T-helper 17 cell (primary cell): ENCODE measurements at places on chromosomes 6 and 20.

GRCh38 chr20:24942679-24943078, 6.4 kb upstream of the CST7 start:
- H3K4me1 ChIP-seq, result no peaks in the 10 kb centered on the region
- H3K27me3 ChIP-seq, result no peaks in the 10 kb centered on the region
- DNase-seq, result no peak
- H3K36me3 ChIP-seq, result peaks cover 4% of the 10 kb centered on the region
- no peak overlapping the region for H3K4me3 ChIP-seq
- no peak overlapping the region for H3K27ac ChIP-seq

- H3K36me3 ChIP-seq, result peaks cover 5% of the 10 kb centered on the region
- peaks cover 12% of the 10 kb centered on the region for H3K4me1 ChIP-seq
- DNase-seq, result no peak
These were observed 142.3 kb downstream of the FARS2 start for GRCh38 chr6:5403609-5404008.

DNA sequence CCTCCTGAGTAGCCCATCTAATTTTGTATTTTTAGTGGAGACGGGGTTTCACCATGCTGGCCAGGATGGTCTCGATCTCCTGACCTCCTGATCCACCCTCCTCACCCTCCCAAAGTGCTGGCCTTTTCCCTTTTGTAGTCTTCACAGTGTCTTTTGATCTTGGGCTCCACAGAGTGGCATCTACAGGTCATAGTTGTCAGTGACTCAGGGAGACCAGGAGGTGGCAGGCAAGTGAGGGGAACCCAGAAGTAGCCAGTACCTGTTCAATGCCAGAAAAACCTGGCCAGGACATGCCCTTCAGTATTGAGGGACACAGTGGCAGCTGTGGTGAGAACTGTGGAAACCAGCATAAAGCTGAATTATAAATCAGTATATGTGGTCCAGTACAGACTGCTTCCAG, 19.6 kb downstream of the RPP21 start:
- H3K36me3 ChIP-seq, result peaks cover 9% of the 10 kb centered on the region
- no peaks in the 10 kb centered on the region for H3K4me1 ChIP-seq
- H3K27me3 ChIP-seq, result peaks cover 72% of the 10 kb centered on the region
- H3K4me3 ChIP-seq, result no peak overlapping the region

GRCh38 chr6:163750431-163751031, 336.0 kb downstream of the QKI start:
- no peak for DNase-seq
- no peak overlapping the region for H3K27ac ChIP-seq
- H3K4me1 ChIP-seq, result peaks cover 3% of the 10 kb centered on the region
- H3K27me3 ChIP-seq, result peaks cover 40% of the 10 kb centered on the region
- no peaks in the 10 kb centered on the region for H3K36me3 ChIP-seq
- no peak overlapping the region for H3K4me3 ChIP-seq

- no peaks in the 10 kb centered on the region for H3K36me3 ChIP-seq
- no peak for DNase-seq
- H3K27ac ChIP-seq, result no peak overlapping the region
- H3K4me3 ChIP-seq, result no peak overlapping the region
- H3K4me1 ChIP-seq, result peaks cover 4% of the 10 kb centered on the region
These were observed 6.9 kb upstream of the ZBTB12 start for GRCh38 chr6:31908791-31909190.

DNA sequence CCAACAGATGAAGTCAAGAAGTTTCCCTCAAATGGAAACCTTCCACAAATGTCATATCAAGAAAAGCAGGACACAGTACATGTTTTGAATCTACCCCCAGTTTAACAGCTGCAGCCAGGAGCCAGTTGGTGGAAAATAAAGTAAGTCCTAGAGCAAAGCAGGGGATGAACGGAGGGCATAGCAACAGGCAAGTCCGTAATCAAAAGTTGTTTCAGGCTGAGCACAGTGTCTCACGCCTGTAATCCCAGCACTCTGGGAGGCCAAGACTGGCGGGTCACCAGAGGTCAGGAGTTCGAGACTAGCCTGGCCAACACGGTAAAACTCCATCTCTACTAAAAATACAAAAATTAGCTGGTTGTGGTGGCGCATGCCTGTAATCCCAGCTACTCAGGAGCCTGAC, 2.4 kb upstream of the SALL4 start:
- no peak overlapping the region for H3K27ac ChIP-seq
- peaks cover 3% of the 10 kb centered on the region for H3K4me1 ChIP-seq
- DNase-seq, result no peak
- H3K36me3 ChIP-seq, result peaks cover 3% of the 10 kb centered on the region
- H3K4me3 ChIP-seq, result no peak overlapping the region

DNA sequence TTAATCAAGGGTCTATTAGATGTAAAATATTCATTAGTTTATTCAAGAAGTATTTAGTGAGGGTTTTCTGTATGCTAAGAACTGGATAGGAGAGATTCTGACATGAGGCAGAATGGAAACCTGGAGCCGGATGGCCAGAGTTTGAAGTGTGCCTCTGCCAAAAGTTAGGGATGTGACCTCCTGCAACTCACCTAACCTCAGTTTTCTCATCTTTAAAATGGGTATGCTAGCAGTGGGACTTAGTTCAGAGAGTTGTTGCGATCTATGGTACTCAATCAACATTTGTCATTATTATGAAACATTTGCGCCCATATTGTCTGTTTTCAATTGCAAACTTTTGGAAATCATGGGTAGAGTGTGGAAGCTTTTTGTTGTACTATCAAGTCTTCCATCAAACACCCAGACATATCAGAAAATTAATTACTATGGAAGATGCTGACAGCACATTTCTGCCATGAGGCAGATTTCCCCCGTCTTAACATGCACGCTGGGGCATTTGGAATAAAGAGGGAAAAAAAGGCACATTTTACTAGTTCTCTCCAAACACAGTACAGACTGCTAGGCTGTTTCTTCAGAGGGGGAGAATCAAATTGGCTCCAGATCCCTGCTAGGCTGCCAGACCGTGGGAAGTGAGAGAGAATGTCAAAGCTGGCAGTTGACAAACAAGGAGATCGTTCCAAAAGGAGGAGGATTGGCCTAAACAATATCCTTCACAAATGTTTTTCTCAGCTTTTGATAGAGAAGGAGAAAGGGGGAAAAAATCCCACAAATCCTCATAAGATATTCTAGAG, 205.3 kb upstream of the TSHZ2 start:
- no peak overlapping the region for H3K4me3 ChIP-seq
- DNase-seq, result no peak
- no peaks in the 10 kb centered on the region for H3K4me1 ChIP-seq
- H3K36me3 ChIP-seq, result no peaks in the 10 kb centered on the region
- H3K27me3 ChIP-seq, result no peaks in the 10 kb centered on the region
- H3K27ac ChIP-seq, result no peak overlapping the region

- peak overlapping the region; percentile 81 for H3K27ac ChIP-seq
- peaks cover 10% of the 10 kb centered on the region for H3K36me3 ChIP-seq
- H3K4me1 ChIP-seq, result peaks cover 14% of the 10 kb centered on the region
- H3K4me3 ChIP-seq, result no peak overlapping the region
- no peak for DNase-seq
These were observed 31.5 kb downstream of the PRPH2 start for GRCh38 chr6:42690872-42691271.

- peaks cover 2% of the 10 kb centered on the region for H3K4me1 ChIP-seq
- peak overlapping the region; percentile 81 for H3K4me3 ChIP-seq
- peak; percentile 57 for DNase-seq
- H3K36me3 ChIP-seq, result no peaks in the 10 kb centered on the region
- H3K27me3 ChIP-seq, result peaks cover 17% of the 10 kb centered on the region
These were observed 81.9 kb upstream of the E2F3 start for GRCh38 chr6:20319520-20320357.

GRCh38 chr6:39934131-39934757, at the start of gene MOCS1:
Gene MOCS1, minus strand, starts transcription at chr6:39934462. Its CDS starts 45 bp downstream, at chr6:39934417.
- no peak within 1 kb of the TSS for H3K27ac ChIP-seq
- H3K4me3 ChIP-seq, result peak within 1 kb of the TSS; percentile 71
- peaks cover 32% of the 10 kb centered on the region for H3K27me3 ChIP-seq
- no peak for DNase-seq
- H3K4me1 ChIP-seq, result no peaks in the 10 kb centered on the region

GRCh38 chr20:48606172-48606840, 221.5 kb downstream of the PREX1 start:
- DNase-seq, result no peak
- H3K27me3 ChIP-seq, result peaks cover 19% of the 10 kb centered on the region
- H3K36me3 ChIP-seq, result peaks cover 2% of the 10 kb centered on the region
- H3K4me3 ChIP-seq, result no peak overlapping the region
- peaks cover 20% of the 10 kb centered on the region for H3K4me1 ChIP-seq
- no peak overlapping the region for H3K27ac ChIP-seq

GRCh38 chr6:84669945-84670344, 94.5 kb downstream of the TBX18 start:
- H3K4me3 ChIP-seq, result no peak overlapping the region
- DNase-seq, result no peak
- H3K36me3 ChIP-seq, result no peaks in the 10 kb centered on the region
- no peaks in the 10 kb centered on the region for H3K4me1 ChIP-seq
- H3K27ac ChIP-seq, result no peak overlapping the region
- H3K27me3 ChIP-seq, result no peaks in the 10 kb centered on the region

GRCh38 chr6:148963738-148964137, 216.9 kb downstream of the UST start:
- no peak for DNase-seq
- peaks cover 8% of the 10 kb centered on the region for H3K4me1 ChIP-seq
- no peak overlapping the region for H3K4me3 ChIP-seq
- no peaks in the 10 kb centered on the region for H3K27me3 ChIP-seq

DNA sequence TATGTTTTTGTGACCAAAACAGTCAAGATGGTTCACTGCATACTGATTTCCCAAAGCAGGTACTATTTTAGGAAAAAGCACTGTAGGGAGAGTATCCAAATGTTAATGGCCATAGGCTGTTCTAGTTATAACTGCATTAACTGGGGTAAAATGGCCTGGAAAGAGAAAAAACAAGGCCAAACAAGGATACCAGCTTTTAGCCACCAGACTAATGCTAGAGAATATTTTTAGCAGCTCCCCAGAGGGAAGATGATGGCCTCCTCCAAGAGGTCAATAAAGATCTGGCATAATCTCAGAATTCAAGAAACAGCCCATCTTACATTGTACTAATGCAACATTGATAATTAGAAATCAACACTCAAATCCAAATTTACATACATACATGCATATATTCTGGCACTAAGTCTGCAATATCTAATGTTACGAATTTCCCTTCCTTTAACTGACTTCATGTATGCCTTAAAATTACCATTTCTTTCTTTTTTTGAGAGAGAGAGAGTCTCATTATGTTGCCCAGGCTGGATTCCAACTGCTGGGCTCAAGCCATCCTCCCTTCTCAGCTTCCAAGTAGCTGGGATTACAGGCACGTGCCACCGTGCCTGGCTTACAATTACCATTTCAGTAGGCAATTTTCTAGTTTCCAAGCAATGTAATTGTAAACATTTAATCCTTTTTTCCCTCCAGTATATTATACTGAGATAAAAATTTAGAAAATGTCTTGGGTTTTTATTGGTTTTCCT, 9.3 kb downstream of the COX7A2 start:
- peak overlapping the region; percentile 70 for H3K27ac ChIP-seq
- H3K4me3 ChIP-seq, result no peak overlapping the region
- peaks cover 5% of the 10 kb centered on the region for H3K36me3 ChIP-seq
- no peaks in the 10 kb centered on the region for H3K27me3 ChIP-seq
- H3K4me1 ChIP-seq, result peaks cover 3% of the 10 kb centered on the region
- DNase-seq, result no peak

DNA sequence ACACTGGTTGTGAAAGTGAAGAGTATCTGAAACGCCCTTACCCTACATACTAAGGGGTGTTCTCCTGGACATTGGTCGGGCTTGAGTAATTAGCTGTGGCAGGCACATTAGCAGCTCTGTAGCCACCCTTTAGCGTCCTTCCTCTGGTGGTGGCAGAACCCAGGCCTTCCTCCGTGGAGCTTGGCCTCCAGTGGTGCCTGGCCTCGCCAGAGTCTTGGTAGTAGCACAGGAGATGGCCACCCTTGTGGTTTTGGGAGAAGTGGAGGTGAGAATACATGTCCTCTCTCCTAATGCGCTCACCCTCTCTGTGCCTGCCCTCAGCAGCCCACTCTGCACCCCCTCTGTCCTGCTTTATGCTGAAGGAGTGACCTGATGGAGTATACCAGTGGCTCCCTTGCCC, 17.6 kb upstream of the UQCC2 start:
- no peak overlapping the region for H3K27ac ChIP-seq
- DNase-seq, result no peak
- H3K27me3 ChIP-seq, result peaks cover 37% of the 10 kb centered on the region

DNA sequence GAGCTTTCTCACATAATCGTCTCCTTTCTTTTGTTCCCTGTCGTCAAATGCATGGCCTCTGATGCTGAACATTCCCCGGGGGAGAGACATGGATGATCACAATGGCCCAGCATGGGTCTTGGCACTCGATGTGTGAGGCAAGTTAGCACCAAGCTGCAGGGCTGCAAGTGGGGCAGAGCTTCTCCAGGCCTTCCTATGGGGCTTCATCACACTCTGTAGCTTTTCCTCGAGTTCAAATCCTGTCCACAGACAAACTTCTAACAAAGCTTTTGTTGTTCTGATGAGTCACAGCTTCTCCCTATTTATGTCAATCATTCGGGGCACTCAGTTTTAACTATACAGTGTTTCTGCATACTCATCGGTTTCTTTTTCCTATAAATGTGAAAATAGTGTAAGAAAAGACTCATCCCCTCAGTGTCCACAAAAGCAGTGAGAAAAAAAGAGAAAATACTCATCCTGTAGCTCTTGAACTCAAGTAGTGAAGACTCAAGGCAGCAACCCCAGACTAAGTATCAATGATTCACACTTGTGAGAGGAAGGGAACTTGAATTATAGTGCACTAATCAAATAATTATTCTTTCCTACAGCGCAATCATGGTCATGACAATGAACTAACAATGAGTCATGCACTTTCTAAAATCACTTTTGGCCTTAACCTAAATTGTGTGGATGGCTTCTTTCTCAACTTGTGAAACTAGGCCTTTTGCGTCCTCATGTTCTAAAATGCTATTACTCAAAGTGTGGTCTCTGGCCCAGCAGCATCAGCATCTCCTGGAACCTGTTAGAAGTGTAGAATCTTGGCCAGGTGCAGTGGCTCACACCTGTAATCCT, 68.4 kb upstream of the NOX3 start:
- no peaks in the 10 kb centered on the region for H3K36me3 ChIP-seq
- no peak overlapping the region for H3K27ac ChIP-seq
- no peaks in the 10 kb centered on the region for H3K27me3 ChIP-seq
- DNase-seq, result no peak

GRCh38 chr6:21874372-21874771, 280.8 kb downstream of the SOX4 start:
- no peak overlapping the region for H3K4me3 ChIP-seq
- H3K4me1 ChIP-seq, result no peaks in the 10 kb centered on the region
- DNase-seq, result no peak
- no peaks in the 10 kb centered on the region for H3K36me3 ChIP-seq
- no peak overlapping the region for H3K27ac ChIP-seq

DNA sequence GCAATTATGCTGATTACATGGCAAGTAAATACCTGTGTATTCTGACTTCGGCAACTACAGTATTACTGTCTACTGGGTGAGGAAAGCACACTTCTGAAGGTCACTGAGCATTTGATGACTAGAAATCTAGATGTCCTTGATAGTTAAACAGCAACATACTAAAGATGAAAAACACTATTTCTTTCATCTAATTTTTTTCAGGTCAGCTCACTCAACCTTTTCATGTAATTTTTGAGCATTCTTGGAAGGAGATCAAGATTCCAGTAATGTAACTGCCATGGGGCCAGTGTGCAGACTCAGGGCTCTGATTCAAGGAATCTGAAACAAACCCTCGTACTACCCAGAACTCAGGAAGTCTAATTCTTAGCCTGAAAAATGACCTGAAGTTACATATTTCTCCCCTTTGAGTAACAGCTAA, 222.6 kb upstream of the TAB2 start:
- H3K4me3 ChIP-seq, result peak overlapping the region; percentile 65
- peak overlapping the region; percentile 94 for H3K27ac ChIP-seq
- no peaks in the 10 kb centered on the region for H3K36me3 ChIP-seq
- H3K27me3 ChIP-seq, result no peaks in the 10 kb centered on the region
- DNase-seq, result no peak
